ENCODE measurements at places on chromosomes 5 and 9.

DNA sequence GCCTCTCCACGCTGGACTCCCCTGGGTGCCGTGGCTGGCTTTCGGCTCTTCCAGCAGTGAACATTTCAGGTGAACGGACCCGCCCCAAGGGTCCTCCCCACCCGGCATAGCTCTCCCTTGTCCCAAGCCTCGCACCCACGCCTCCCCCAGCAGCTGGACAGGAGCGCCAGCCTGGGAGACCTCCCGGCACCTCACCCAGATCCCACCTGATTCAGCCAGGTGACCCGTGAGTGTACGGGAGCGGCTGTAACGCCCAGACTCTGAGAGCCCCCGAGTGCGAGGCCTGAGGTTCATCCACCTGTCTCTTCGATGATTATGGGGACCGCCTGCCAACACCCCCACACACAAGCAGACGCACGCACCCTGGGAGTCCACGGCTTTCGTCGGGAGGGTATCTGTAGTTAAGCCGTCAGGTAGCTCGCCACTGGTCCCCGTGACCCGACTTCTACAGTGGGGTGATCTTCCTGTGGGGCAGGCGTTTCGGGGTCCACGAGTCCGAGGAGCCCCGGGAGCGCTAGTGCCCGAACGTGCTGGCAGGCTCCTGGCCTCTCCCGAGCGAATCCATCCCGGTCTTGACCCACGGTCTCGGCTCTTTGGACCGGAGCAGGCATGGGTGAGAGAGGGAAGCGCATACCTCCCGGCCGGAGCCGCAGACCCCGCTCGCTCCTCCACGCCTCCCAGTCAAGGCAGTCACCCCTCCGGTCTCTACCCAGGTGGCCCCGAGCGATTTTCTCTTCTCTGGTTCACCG, 14.9 kb downstream of the TRIM7 start:
- DNase-seq, result no peak

DNA sequence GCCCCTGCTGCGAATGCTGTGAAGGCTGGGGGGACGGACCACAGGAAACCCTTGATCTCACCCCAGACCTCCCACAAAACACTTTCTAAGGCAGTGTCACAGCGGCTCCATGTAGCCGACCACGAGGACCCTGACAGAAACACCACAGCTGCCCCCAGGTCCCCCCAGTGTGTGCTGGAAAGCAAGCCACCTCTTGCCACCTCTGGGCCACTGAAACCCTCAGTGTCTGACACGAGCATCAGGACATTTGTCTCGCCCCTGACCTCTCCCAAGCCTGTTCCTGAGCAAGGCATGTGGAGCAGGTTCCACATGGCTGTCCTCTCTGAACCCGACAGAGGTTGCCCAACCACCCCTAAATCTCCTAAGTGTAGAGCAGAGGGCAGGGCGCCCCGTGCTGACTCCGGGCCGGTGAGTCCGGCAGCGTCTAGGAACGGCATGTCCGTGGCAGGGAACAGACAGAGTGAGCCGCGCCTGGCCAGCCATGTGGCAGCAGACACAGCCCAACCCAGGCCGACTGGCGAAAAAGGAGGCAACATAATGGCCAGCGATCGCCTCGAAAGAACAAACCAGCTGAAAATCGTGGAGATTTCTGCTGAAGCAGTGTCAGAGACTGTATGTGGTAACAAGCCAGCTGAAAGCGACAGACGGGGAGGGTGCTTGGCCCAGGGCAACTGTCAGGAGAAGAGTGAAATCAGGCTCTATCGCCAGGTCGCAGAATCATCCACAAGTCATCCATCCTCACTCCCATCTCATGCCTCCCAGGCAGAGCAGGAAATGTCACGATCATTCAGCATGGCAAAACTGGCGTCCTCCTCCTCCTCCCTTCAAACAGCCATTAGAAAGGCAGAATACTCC, 84.7 kb downstream of the GOLPH3 start:
- DNase-seq, result no peak

DNA sequence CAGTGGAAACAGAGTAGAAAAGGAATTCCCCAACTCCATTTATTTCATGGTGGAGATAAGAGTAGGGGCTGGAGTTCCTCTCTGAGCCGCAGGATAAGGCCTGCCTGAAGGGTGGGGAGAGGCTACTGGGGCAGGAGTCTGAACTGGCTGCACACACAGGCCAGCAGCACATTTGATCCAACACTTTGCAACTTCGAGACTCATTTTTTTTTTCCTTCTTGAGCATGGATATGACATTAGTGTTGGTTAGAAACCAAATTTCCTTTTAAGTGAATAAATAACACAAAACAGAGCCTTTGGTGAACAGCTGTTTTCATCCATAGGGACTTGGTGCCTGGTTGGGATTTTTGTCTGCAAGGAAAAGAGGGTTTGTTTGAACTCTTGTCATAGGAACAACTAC, 76.6 kb downstream of the RALGPS1 start:
- DNase-seq, result no peak

GRCh38 chr5:125974679-125975078, 448.5 kb upstream of the GRAMD2B start:
- no peak for DNase-seq

- no peak for DNase-seq
Measured at GRCh38 chr5:22910523-22910922, 57.4 kb upstream of the CDH12 start.

DNA sequence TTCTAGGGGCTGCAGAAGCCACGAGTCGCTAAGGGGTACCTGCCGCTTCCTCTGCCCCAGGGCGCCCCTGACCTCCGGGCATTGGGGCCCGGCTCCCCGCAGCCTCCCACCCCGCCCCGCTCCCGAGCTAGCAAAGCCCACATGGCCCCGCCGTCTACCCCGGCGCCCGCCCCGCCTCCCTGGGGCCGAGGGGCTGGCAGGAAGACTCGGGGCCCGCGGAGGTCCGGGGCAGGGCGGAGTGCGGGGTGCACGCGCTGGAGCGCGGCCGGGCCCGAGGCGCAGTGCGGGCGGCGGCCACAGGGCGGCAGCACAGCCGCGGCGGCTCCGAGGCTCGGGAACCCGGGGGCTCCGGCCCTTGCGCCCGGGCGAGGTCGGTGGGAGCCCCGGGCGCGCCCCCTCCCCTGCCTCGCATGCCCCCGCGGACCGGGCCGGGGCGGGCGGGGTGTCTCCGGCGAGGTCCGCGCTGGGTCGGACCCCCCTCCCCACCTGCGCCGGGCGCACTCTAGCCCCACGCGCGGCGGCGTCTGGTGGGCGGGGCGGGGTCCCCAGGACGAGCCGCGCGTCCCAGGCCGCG, 6.7 kb downstream of the NRARP start:
- DNase-seq, result no peak

- no peak for DNase-seq
Measured at GRCh38 chr5:19615661-19616060, 372.3 kb downstream of the CDH18 start.

DNA sequence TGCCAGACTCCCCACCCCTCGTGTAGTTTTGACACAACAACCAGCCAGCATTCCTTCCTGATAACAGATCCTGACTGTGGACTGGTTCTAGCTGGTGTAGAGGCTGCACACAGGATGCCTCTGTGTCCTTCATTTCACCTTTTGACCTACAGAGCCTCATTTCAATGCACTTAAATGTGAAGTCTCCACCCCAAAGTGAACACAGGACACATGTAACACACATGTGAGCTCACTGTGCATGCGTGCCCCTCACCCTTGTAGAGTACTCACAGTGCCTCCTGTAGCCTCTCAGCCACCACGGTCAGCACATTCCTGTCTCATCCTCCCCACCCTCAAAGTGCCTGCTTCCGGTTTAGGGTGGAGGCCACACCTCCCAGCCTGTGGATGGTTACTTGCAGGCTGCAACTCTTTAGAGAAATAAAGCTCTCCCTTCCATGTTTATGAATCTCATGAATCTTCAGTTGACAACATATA, 11.6 kb upstream of the NKD2 start:
- DNase-seq, result no peak

- no peak for DNase-seq
Measured at GRCh38 chr5:103724271-103724670, 161.7 kb upstream of the NUDT12 start.

- no peak for DNase-seq
Measured at GRCh38 chr5:142128675-142129208, 20.2 kb downstream of the NDFIP1 start.

GRCh38 chr5:147483188-147483790, 26.6 kb downstream of the DPYSL3 start:
- no peak for DNase-seq

GRCh38 chr9:137045294-137046087, 486 bp downstream of the NPDC1 start:
- no peak for DNase-seq

DNA sequence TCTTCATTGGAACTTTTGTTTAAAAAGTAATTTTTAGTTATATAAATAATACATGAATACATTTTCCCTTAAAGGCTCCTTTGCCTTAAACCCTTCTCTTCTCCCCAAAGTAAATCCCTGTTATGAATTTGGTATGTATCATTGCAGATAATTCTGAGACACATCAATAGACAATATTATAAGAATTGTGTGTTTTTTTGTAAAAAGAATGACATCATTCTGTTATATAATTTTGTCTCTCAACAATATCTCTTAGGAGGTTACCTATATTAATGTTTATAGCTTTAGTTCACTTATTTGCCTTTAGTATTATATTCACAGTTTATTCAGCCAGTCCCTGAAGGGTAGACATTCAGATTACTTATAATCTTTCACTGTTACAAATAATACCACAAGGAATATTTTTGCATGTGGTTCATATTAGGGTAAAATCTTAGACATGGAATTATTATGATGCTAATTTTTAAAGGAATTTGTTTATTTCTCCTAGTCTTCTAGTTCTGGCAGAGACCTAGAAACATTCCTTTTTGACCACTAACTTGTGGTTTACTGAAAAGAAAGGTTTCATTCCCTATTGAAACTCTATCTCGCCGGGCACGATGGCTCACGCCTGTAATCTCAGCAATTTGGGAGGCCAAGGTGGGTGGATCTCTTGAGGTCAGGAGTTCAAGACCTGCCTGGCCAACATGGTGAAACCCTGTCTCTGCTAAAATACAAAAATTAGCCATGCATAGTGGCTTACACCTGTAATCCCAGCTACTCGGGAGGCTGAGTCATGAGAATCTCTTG, 105.6 kb downstream of the KCTD16 start:
- no peak for DNase-seq

DNA sequence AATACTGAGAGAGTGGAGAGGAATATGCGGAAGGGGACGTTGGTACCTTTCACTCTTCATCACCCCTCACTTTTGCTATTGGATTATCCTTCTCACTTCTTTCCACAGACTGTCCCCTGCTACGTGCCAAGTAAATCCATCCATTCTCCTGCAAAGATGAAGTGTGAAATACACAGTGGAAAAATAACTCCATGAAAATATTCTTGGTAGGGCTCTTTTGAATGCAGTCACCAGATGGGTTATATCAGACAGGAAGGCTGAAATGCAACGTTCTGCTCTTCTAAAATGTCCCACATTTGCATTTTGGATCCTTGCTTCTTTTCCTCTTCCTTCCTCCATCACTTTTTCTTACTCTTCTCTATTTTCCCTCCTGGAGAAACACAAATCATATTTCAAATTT, 510.3 kb upstream of the CLINT1 start:
- no peak for DNase-seq

DNA sequence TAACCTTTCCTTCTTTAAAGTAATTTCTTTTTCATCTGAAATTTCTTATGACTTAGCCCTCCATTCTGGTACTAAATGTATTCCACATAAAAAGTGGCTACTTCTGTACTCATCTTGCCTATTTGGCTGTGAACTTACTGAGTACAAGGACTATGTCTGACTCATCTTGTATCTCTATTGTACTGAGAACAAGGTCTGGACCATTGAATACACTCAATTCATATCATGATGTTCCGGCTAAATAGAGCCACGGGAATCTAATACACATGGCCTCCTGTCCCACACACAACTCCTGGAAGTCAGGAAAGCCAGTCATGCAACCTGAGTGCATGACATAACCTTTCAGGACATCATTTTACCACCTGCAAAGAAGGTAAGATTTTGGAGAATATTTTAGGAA, 203.9 kb downstream of the PLK2 start:
- DNase-seq, result no peak

GRCh38 chr9:121194730-121195129, 6.9 kb downstream of the RAB14 start:
- no peak for DNase-seq

GRCh38 chr9:96020792-96021550, 145.5 kb downstream of the ERCC6L2 start:
- no peak for DNase-seq

DNA sequence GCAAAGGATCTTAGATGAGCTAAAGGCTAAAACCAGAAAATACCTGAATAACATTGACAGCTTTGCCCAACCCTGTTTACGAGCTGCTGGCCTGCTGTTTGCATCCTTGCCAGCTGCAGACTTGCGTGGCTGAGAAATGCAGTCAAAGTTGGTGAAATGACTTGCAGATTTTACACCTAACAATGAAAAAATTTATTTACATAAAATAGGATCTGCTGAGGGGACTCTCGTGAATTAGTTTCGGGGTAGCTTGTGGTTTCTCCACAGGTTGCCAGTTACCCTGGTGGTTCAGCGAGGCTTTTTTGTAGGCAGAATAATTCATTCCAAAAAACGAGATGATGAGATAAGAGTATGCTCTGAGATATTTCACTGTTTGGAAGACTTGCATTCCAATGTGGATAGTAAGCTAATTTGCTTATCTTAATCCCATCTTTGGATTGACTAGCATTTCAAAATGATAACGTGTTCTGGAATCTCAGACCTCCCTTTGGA, 65.7 kb upstream of the FANCC start:
- DNase-seq, result no peak

DNA sequence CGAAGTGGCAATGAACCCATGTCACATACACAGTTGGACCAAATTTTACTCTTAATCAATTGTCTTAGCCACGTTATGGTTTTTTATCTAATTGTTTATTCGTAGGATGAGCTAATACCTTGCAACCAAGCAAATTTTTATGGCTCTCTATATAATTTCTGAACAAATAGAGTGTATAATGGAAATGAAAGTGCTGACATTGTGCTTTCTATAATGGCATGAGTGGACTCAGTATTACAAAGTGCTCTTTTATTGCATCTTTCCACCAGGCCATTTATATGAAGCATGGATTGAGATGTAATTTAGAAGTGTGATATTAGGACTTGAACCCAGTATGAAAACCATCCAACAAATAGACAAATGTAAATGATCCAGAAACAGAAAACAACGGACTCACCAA, 1096.0 kb downstream of the DTWD2 start:
- no peak for DNase-seq

DNA sequence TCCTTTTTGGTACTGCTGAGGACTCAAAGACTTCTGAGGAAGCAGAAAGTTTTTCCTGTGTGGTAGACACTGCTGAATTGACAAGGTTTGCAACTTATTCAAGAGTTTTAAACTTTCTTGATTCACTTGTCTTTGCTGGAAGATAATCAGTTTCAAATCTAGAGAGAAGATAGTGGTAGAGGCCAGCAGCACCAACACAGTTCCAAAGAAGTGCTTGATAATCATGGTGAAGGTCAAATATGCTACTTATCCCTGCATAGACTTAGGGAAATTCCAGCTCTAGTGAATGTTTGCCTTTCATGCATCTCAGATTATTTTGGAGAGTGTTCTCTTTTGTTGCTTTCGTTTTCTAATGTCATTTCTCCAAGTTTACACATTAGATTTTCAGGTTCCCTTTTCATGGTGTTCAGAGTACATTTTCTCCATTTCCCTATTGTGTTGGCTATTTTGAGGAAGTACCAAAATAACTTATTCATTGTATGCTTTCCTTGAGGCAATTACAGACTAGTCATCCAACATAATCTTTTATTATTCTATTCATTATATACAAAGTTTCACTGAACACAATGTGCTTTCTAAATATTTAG, 550 bp downstream of the IFNE start:
- no peak for DNase-seq
